Activated CD4-positive, alpha-beta T cell treated with anti-CD3 and anti-CD28 coated beads for 24 hours (primary cell): ENCODE measurements at places on chromosomes 13 and 19.

GRCh38 chr13:33326246-33326645, 40.7 kb upstream of the STARD13 start:
- no peak for DNase-seq

DNA sequence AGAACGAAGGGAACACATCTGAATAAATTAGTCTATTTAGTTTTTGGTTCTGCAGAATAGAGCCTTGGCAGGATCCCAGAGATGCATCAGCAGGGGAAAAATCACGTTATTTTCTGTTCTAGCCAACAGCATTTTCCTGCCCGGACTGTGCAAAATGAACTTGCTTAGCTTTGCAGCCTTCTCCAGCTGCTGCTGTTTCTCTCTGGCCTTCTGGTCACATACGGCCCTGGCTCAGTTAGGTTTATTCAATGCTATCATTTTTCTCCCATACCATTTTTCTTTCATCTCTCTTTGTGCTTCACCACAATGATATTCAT, 110.4 kb upstream of the KL start:
- DNase-seq = no peak

GRCh38 chr19:8642561-8642960, 12.1 kb downstream of the NFILZ start:
- no peak for DNase-seq

GRCh38 chr13:85675151-85675907, 123.9 kb downstream of the SLITRK6 start:
- DNase-seq = no peak

DNA sequence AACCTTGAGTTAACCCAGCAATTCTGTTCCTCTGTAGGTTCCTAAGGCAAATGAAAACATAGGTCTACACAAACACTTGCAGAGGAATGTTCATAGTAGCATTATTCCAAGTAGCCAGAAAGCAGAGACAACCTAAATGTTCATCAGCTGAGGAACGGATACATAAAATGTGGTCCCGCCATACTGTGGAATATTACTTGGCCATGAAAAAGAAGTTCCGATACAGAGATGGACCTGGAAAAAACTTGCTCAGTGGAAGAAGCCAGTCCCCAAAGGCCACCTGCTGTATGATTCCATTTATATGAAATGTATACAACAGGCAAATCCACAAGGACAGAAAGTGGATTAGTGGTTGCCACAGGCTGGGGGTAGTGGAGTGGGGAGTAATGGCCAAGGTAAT, 53.0 kb downstream of the ARHGEF18 start:
- DNase-seq = no peak

GRCh38 chr19:35206379-35206778, 22.2 kb downstream of the FAM187B start:
- no peak for DNase-seq

GRCh38 chr13:26463296-26463695, 94.2 kb upstream of the WASF3 start:
- DNase-seq = no peak

GRCh38 chr13:31056644-31057271, 104.9 kb downstream of the HSPH1 start:
- no peak for DNase-seq

GRCh38 chr19:42140125-42140754, 8.0 kb upstream of the POU2F2 start:
- DNase-seq = no peak

GRCh38 chr13:108083056-108083455, 132.3 kb downstream of the LIG4 start:
- no peak for DNase-seq
